ENCODE measurements at places on chromosomes 2 and 18.

DNA sequence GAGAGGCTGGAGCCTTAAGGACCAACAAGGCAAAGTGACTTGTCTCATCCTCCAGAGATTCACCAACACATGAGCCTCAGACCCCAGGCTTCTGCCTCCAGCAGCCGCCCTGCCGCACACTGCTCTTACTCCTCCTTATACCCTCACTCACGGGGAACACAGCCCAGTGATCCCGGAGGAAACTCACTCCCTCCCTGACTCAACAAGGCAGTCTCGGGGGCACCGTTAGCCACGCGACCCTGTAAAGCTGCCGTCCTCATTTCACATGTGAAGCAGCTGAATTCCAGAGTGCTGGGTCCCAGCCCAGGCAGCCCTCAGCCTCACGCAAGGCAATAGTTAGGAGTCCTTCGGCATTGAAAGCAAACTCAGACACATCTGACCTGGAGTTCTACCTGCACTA lies 129.7 kb downstream of the TPO start:
- DNase-seq: no peak

- DNase-seq: no peak
Observed at GRCh38 chr2:213069531-213069930, 81.9 kb downstream of the IKZF2 start.

GRCh38 chr2:14936426-14936825 lies 303.9 kb downstream of the LRATD1 start:
- no peak for DNase-seq

DNA sequence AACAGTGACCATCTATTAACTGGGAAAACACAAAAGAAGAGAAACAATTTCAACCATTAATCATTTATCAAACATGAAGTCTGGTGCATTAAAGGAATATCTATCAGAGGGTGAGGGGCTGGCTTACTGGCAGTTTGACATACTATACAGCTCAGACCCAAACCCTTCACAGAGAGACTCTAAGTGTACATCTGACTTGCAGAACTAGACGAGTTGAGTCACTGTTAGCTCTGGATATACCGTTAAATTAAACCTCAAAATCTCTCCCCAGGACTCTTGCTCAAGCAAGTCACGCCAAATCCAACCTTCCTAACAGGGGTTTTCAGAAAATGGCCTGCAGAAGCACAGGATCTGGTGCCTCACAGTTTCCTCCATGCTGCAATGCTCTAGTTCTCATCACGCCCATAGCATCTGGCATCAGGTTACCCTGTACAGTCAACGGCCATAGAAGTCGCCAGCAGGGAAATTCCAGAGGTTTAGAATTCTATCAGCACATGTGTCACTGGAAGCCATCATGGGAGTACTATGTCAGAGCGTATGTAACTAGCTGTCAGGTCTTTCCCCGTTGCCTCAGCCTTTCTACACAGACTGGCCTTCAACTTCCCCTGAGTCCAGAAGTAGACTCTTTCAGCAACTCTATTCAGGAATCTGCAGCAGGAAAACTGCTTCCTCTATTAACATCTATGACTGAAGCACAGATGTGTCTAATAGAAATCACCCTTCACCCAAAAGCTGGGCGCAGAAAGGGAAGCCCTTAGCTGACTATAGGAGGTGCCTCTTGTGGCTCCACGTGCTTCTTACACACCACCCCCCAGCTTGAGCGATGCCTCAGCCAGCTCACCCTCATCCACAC lies 9.3 kb downstream of the TGOLN2 start:
- no peak for DNase-seq

GRCh38 chr2:190376083-190376482 lies 32.1 kb upstream of the MFSD6 start:
- DNase-seq: no peak

- no peak for DNase-seq
Observed at GRCh38 chr2:67854798-67855197, 208.0 kb downstream of the C1D start.

GRCh38 chr2:216659276-216659675 lies 26.1 kb downstream of the IGFBP2 start:
- no peak for DNase-seq

DNA sequence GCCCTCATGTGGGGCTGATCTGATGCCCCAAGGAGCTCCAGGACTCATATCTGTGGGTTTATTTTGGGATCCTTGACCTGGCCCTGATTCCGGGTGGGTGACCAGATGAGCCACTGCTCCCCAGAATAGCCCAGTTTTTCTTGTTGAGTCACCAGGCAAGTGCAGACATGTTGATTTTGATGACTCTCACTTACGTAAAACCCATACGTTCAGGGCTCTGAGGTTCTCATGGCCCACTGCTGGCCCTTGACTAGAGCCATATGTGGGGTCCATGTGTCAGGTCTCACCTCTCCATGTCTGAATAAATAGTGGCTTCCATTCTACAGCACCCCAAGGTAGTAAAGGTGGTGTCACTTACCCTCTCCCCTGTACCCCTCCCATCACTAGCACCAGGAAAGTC lies 41.9 kb downstream of the CDC42EP3 start:
- no peak for DNase-seq

DNA sequence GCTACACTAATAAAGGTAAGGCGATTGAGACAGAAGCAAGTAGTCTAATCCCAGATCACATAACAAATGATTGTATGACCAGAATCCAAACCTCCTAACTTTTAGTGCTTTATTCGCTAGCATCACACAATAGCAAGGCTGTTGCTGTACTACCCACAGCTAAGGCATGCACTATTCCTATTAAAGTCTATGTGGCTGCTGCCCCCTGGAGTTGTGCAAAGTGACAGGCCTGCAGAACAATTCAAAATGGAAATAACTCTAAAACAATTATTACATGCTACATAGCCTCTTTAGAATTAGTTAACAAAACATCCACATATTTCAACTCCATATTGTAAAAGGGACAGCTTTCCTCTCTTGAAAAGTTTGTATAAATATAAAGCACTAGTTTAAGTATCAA lies 6.0 kb downstream of the ERBB4 start:
- DNase-seq: no peak

- DNase-seq: peak; percentile 35
Observed at GRCh38 chr2:190679813-190680591, 31.1 kb downstream of the NAB1 start.

- DNase-seq: no peak
Observed at GRCh38 chr2:53445383-53446070, 322.1 kb upstream of the CHAC2 start.

- DNase-seq: no peak
Observed at GRCh38 chr2:233470011-233470687, 96.4 kb downstream of the USP40 start.

GRCh38 chr18:58344080-58344670 lies 284.7 kb downstream of the ALPK2 start:
- no peak for DNase-seq

GRCh38 chr2:145044491-145044890 lies 524.6 kb upstream of the ZEB2 start:
- DNase-seq: no peak

DNA sequence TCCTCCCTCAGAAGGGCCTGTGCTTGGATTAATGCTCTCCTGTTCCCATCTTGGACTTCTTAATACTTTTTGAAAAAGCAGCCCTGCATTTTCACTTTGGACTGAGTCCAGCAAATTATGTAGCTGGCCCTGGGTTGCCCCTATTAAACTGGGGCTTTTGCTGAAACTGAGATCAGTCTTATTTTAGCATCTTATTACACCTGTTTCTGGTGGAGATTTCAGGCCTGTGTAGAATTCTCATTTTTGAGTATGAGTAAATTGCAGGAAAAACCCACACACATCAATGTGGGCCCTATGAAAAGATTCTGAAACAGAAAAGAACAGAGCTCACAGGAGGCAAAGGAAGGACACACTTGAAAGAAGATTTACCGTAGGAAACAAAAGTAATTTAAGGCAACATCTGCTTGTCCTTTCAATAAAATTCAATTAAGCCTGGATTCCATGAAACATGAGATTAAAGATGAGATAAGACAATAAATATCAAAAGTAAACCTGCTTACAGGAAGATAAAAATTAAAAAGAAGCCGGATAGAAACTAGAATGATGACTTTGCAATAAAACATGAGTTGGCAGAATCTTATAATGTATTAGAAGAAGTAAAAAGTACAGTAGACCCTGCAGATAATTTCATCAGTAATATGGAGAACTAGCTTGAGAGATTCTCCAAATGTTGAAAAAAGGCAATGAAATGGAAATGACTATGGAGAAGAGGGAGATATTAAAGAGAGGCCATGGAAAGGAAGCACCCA lies 90.7 kb upstream of the GCFC2 start:
- DNase-seq: no peak

GRCh38 chr18:12595571-12596255 lies 62.2 kb downstream of the SPIRE1 start:
- DNase-seq: no peak

GRCh38 chr2:145744541-145745386 lies 1224.8 kb upstream of the ZEB2 start:
- no peak for DNase-seq

GRCh38 chr2:176166272-176166671 lies 9.2 kb downstream of the HOXD3 start:
- DNase-seq: no peak

DNA sequence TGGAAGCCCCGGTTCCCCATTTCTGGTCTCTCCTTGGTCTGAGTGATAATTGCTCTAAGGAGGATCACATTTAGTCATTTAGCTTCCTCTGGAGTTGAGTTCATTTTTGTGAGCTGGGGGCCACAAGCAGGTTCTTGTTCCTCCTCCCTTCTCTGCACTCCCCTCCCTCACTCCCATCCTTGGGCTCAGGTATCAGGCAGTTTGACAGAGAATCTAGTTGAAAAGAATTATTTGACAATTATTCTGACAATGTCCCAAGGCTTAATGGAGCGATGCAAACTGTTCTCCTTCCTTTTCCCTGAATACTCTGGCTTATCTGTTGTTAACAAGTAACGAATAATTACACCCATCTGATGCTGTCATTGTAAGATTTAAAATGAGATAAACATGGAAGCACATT lies 61.5 kb downstream of the SERPINB8 start:
- DNase-seq: no peak

GRCh38 chr18:56246916-56247315 lies 391.5 kb downstream of the TXNL1 start:
- no peak for DNase-seq

DNA sequence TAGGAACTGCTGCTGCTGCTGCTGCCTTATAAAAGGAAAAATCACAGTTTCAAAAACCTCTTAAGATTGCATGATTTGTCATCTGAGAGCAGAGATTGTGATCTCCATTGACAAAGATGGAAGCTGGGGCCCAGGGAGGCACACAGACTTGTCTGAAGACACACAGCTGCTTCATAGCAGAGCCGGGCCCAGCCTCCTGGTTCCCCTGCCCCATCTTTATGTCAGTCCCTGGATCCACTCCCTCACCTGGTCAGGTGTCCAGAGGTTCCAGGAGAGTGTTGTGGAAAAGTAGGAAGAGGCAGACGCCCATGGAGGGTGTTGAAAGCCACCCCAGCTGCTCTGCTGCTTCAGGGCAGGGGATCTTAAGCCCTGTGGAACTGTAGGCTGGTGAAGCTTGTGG lies 20.0 kb downstream of the STEAP3 start:
- DNase-seq: no peak

- peak; percentile 52 for DNase-seq
Observed at GRCh38 chr2:25309402-25309801, 32.3 kb downstream of the DNMT3A start.

GRCh38 chr2:33498291-33498956 lies 22.0 kb downstream of the RASGRP3 start:
- no peak for DNase-seq

GRCh38 chr2:239502430-239503186 lies 101.8 kb upstream of the HDAC4 start:
- no peak for DNase-seq

- no peak for DNase-seq
Observed at GRCh38 chr2:141598982-141599381, 531.8 kb downstream of the LRP1B start.

DNA sequence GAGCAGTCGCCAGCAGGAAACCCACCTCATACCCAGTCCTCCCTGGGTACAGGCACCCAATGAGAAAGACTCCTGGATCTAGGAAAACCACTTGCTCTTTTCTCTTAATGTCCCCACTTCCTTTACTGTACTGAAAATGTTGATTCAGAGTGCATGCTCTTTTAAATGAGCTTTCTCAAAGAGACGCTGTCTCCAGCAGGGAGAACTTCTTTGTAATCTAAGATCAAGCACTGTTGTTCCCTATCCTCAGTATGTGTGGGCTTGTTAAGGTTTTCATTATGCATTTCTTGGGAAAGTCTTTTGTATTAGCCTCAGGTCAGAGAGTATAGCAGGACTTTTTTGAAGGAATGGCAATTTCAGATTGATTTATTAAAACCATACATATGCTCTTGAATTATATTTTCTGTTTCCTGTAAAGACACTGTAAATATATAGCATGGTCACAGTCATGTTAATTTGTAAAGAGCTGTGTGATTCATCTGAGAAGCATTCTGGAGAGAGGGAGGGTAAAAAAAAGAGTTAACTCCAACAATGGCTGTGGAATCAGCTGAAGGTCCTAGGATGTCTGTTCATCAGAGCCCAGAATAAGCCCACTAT lies 178.1 kb downstream of the MGAT5 start:
- no peak for DNase-seq

DNA sequence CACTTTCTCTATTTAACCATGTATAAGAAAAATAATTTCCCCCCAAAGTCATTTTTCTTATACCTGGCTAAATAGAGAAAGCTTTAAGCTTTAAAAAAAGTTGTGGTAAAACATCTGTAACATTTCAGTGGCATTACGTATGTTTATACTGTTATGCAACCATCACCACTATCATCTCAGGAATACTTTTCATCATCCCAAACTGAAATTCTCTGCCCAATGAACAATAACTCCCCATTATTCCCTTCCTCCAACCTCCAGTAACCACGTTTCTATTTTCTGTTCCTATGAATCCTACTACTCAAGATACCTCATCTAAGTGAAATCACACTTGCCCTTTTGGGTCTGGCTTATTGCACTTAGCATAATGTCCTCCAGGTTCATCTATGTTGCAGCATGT lies 1.7 kb upstream of the SLC3A1 start:
- no peak for DNase-seq

DNA sequence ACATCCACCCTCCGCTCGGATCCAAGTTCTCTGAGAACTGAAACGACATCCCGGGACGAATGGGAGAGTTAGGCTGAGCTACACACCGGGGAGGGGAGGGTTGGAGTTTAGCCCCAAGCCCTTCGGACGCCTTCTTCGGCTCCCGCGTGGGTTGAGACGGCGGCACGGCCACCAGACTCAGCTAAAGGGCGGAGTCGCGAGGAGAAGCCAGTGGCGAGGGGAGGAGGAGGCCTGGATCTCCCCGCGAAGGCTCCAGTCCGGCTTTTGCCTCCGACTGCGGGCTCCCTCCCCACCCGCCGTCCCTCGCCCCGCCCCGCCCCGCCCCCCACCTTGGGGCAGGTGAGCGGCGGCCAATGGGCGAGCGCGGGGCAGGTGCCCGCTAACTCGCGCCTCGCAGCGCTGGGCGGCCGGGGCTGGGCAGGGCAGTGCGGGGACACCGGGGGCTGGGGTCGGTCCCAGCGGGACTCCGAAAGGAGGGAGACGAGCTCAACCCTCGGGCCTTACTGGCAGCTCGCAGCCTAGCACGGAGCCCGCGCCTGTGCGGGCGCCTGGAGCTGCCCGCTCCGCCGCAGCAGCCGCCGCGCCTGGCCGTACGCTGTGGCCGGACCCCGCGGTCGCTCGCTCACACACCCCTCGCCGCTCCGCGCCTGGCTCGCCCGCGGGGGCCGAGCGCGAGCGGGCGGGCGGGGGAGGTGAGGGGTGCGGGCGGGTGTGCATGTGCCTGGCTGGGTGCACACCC lies at the start of gene EMX1:
EMX1 (plus strand) TSS at position 382 of the 739 bp plus-strand sequence; CDS start at position 716, 334 bp downstream.
- no peak for DNase-seq
